Endothelial cell of umbilical vein (primary cell): ENCODE measurements at places on chromosomes 2 and 18.

GRCh38 chr2:170091436-170091835 lies 86.5 kb upstream of the MYO3B start:
- DNase-seq: no peak

DNA sequence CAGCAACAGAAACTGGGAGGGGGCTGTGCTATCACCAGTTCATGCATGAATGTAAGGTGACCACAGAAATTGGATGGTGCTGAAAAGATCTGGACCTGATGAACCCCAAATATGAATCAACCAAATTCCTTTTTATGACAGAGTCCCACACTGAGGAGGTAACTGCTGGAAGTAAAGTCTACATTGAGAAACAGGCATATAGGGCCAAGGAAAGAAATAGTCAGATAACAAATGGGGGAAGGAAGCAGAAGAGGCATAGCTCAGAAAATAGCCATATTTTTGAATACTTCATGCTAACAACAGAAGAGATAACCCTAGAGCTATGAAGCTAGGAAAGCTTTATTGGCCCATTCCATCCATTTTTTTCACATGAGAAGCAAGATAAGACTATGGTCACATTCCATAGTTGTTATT lies 25.8 kb downstream of the ZC3H6 start:
- peak; percentile 85 for DNase-seq

DNA sequence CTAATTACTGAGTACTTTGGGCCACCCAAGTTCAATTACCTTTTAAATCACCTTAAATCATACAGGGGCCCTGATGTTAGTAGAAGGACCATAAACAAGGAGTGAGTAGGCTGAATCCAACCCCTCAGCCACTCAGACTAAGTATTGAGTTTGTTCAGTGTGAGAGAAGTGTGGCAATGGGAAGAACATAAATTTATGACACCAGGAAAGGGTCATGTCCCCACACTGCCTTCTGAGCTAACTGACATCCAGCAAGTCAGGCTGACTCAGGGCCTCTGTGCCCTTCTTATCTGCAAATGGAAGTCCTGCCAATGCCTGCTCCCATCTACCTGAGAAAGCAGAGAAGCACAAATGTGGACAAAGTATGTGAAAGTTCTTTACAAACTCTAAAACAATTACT lies 12.9 kb downstream of the PLEKHM3 start:
- DNase-seq: peak; percentile 5

GRCh38 chr2:159139216-159139933 lies 147.1 kb downstream of the WDSUB1 start:
- DNase-seq: no peak

- DNase-seq: no peak
Measured at GRCh38 chr2:241978670-241979069, 109.1 kb downstream of the RTP5 start.

DNA sequence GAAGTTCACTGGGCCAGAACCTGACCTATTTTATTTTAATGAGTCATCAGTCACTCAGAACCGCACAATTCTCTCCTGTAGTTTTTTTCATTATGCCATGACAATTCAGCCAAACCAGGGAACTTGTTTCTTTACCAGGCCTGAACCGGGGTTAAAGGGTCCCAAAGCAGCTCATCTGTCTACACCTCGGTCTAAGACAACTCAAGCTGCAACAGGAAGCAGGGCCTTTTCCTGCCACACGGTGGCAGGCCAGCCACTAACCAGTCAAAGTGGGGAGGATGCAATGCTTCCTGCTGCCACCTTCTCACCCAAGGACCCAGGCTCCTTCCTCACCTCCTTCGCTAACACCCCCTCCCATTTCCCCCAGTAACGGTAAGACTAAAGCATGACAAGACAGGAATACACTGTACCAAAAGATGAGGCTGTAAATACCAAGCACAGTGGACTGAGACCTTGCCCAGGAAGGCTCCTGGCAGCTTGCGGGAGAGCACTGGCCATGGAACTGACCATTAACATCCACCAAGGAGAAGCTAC lies 56.7 kb upstream of the ACKR3 start:
- DNase-seq: peak; percentile 42

GRCh38 chr2:19545507-19545906 lies 187.1 kb upstream of the OSR1 start:
- no peak for DNase-seq

DNA sequence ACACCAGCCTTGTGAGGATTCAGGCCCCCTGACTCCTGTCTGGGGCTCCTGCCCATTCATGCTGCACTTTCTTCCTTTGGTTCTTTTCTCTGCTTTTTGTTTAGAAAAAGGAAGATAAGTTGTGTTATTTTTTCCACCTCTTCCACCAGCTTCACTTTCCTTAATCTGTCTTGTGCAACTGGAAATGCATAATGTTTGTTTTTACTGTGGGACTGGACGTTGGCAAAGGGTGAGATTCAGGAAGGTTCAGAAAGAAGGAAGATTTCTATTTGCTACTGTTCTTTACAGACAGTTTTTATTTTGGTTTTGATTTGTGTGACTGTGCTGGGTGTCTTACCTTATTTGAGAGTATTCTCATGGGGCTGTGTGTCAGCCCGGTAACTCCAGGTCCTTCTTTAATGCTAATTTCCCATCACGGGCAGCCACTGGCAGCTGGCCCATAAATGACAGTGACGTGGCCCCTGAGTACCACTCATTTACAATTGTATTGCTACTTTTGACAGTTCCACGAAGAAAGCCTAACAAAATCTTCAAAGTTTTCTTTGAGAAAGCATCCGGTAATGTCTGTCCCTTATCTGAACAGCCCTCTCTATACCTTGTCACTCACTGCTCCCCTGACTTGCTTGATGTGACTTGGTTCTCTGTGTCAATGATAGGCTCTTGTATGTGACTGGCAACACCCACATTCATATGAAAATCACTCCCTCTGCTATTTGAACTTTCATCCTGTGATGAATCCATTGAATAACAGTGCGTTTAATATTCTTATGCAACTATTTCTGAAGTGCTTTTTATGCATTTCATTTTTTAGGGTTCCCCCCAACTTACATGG lies 32.7 kb downstream of the RHBDD1 start:
- no peak for DNase-seq
